Left forelimb (tissue), 1 donor: ENCODE measurements at places on chromosomes 2 and 18.

DNA sequence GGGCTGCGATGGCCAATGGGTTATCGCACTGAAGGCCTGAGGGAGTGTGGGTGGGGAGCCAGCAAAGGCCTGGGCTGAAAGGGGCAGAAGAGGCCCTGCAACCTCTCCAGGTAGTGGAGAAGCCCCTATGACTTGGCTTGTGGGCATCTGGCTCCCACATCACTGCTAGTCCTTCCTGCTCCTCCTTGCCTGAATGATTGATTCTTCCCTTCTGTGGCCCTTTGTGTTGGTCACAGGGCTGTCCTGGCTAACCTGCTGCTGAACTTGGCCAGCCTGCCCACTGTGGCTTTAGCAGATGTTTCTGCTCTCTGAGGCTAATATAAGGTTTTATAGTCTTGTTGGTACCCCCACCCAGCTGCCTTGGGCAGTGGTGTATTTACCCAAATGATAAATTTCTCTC, 136.2 kb upstream of the ALPP start:
- no peak for DNase-seq

- no peak for DNase-seq
Measured at GRCh38 chr2:102340778-102341177, 14.8 kb upstream of the IL18R1 start.

- DNase-seq = no peak
Measured at GRCh38 chr18:76558881-76559667, 64.0 kb upstream of the ZNF516 start.

DNA sequence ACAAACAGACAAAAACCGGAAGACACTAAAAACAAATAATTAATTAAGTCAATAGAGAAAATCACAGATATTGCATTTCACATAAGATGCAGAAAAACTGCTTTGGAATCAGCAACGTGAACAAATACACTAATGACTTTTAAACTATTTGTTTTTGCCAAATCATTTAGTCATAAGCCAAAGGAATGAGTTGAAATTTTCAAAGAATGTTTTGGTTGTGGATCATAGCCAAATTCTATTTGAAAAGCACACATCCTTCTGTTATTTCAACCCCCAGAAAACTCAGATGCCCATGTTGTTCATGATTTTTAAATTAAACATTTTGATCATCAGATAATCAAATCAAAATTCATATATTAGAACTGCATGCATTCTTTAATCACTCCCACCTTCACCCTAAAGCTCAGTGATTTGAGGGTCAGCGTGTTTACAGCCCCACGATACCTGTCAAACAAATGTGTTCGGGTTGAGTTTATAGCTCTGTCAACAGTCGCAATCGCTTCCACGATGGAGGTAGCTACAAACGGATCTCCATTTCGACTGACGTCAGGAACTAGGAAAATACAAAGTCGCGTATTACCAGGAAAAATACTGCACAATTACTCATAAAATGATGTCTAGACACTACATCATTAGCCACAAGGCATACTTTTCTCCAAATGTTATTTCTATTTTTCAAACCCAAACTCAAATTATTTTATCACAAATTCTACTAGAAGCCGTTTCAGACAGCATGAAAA, 90.2 kb downstream of the PXDN start:
- peak; percentile 30 for DNase-seq

GRCh38 chr2:45653122-45653913, 1.8 kb downstream of the PRKCE start:
- no peak for DNase-seq

- DNase-seq = no peak
Measured at GRCh38 chr2:24105816-24106215, 17.3 kb downstream of the PFN4 start.

DNA sequence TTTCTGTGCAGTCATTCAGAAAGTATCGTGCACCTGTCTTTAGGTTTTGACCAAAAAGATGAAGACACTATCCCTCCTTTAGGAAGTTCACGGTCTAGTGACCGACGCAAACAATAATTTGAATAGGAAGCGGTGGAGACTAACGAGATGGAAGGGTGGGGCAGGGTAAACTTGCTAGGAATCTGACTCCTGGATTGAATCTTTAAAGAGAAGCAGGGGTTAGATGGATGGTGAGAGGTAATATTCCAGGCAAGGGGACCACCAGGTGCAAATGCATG, 651 bp upstream of the TXNL1 start:
- DNase-seq = no peak

DNA sequence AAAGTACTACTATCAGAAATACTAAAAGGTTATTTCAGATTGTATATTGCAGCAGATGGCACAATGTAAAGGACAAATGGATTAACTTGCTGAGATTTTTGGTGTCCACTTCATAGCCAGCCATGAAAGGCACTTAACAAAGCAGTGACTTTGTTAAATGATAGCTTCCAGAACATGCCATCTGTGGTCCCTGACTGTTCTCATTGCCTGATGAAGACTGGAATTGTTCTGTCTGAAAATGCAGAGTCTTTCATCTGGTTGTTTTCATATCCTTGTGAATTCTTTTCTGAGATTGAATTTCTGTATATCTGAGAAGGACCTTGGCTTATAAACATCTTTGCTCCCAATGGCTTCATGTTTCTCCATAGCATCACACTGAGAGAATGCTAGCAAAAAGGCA, 44.4 kb upstream of the LRRTM1 start:
- no peak for DNase-seq

GRCh38 chr2:24919037-24919505, 966 bp downstream of the ADCY3 start:
- no peak for DNase-seq

GRCh38 chr2:54878182-54878581, 154.7 kb downstream of the EML6 start:
- DNase-seq = no peak

- no peak for DNase-seq
Measured at GRCh38 chr2:161243312-161243711, 64.9 kb upstream of the PSMD14 start.

DNA sequence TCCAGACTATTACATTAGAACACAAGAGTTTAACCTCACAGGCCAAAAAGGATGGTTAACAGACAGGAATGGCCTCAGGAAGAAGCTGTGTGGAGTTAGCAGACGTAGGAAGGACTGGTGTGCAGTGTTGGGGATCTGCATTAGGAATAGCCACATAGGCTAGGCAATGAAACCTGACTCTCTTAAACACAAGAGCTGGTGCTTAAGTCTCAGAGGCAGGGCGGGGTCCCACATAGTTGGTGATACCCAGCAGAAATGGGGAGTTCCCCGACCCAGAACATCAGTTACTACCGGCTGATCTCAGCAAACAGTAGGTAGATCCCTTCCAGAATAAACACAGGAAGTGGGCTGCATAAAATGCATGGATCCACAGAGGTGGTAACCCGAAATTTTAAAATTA, 64.1 kb downstream of the CCDC93 start:
- DNase-seq = no peak

- DNase-seq = no peak
Measured at GRCh38 chr2:3179208-3179607, 198.4 kb downstream of the EIPR1 start.

GRCh38 chr18:148841-149240, 9.5 kb upstream of the USP14 start:
- DNase-seq = no peak

DNA sequence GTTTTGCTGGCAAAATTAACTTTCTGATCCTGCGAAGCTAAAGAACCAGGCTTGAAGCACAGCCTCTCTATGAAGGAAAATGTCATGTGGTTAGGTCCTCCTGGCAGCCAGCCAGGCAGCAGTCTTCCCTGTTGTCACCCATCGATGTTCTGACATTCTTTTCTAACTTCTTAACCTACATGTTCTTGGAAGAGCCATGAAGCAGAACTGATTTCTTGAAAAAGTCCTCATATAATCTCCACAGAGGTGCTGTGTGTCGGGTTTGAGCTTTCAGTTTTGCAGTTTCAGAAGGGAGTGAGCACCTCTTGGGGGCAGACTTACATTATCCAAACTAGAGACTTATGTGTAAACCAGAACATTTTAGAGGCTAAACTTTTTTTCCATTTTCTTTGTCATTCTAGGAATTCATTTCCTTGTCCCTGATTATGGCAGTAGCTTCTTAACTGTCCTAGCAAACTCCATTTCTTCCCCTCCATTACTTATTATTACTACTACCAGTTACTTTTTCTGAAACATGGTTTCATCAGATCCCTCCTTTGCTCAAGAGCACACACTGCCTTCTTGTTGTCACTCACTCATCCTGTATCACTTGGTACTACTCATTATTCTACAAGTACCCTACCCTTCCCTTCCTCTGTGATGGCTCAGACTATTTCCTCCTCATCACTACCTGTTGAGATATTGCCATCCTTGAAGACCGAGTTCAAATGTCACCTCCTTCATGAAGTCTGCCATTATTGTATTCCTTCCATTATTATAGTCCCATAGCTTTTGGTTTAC, 31.1 kb downstream of the DOK1 start:
- DNase-seq = no peak

GRCh38 chr2:173631127-173631460, 276.4 kb downstream of the CDCA7 start:
- DNase-seq = no peak

DNA sequence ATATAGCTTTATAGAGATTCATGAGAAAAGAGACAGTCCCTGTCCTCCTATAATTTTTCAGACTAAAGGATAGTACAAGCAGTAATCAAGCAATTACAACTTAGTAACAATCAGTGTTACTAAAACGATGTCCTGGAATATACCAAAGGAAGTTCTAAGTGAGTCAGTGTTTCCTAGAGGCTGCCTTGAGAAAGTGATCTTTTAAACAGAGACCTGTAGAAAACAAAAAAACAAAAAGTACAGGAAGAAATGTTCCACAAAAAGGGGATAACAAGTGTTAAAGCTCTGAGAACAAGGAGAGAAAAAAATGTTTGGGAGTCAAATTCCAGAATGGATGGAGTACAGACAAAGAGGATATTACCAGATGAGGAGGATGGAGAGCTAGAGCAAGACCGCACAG, 556.4 kb downstream of the ERBB4 start:
- no peak for DNase-seq
